ENCODE measurements at places on chromosomes 3 and 15. TPM values are rescaled to one million over a fixed set of nuclear protein-coding genes. Genes with fewer than 3 reads are reported as not detected.

DNA sequence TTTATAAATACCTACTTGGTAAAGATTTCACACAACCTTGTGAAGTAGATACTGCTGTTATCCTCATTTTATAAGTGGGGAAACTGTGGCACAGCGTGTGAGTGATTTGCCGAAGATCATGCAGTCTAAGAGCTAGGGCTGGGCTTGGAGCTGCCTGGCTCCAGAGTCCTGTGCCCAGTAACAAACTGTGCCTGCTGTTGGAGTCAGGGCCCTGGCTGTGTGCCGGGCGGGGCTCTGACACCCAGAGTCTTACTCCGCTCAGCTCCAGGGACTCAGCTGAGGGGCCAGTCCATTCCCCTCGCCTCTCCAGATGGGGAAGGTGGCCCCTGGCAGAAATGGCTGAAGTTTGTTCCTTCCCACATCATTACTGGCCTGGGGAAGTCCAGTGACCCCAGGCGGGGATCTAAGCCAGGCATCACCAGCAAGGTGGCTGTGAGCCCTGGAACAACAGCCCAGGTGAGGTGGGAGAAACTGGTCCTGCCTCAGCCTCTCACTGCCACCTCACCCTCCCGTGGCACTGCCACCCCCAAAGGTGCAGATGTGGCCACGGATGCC, 17.3 kb upstream of the PLXNA1 start:
- H3K4me1 ChIP-seq, result peaks cover 14% of the 10 kb centered on the region
- no peak for DNase-seq
- no peak overlapping the region for H3K4me3 ChIP-seq

Gene SCAANT1
- not detected for total RNA-seq

Gene ZIC1
- total RNA-seq, result not detected

Gene STAC
- total RNA-seq, result 1.7 TPM

Gene RSRC1
- total RNA-seq, result 44.3 TPM

GRCh38 chr3:65633018-65633638, 405.6 kb downstream of the MAGI1 start:
- H3K4me3 ChIP-seq, result no peak overlapping the region
- H3K27ac ChIP-seq, result no peak overlapping the region
- no peaks in the 10 kb centered on the region for H3K36me3 ChIP-seq
- no peaks in the 10 kb centered on the region for H3K4me1 ChIP-seq
- H3K27me3 ChIP-seq, result no peaks in the 10 kb centered on the region

DNA sequence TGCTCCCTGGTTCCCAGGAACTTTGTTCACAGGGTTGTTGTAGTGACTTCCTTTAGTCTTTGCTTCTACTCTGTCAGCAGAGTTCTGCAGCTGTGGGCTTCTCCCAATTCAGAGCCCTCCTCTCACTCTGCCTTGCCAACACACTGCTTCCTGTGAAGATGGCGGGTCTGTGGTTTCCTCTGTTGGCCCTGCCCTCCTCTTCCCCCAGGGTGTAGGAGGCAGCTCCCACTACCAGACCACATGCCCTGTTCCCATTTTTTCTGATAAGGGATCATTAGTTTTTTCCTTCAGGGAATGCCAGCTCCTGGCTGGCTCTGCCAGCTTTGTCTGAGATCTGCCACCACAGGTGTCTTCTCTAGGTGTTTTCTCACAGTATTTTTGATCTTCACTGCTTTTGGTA, 12.7 kb downstream of the SPSB4 start:
- H3K27me3 ChIP-seq, result no peaks in the 10 kb centered on the region
- H3K27ac ChIP-seq, result no peak overlapping the region
- H3K36me3 ChIP-seq, result no peaks in the 10 kb centered on the region
- DNase-seq, result peak; percentile 33

GRCh38 chr3:33717616-33717865, 513 bp downstream of the CLASP2 start:
- DNase-seq, result no peak
- peak overlapping the region; percentile 94 for H3K27ac ChIP-seq
- H3K4me1 ChIP-seq, result peaks cover 7% of the 10 kb centered on the region
- H3K4me3 ChIP-seq, result peak overlapping the region; percentile 86

DNA sequence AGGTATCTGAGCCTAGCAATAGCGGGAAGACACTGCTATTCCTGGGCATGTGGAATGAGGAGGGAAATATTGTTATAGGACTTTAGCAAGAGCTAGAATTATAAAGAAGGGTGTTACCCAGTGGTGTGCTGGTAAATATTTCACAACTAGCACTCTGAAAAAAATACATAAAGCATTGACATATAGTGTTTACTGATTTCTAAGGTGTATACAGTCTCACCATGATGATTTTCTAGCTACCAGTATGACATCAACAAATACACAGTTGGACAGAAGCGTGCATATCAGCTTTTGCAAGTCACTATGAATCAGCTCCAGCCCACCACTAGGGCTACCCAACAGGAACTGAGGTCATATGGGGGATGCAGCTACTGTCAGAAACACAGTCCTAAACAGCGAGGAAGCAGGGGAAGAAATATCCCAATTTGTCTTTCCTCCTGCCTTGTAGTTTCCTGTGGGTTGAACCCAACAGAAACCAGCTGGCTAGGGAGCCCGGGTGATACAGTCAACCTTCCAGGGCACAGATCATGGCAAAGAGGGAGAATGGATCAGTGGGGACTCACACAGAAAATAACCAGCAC, 39.6 kb downstream of the HGD start:
- H3K27ac ChIP-seq, result no peak overlapping the region
- no peaks in the 10 kb centered on the region for H3K36me3 ChIP-seq
- no peak overlapping the region for H3K4me3 ChIP-seq

- DNase-seq, result no peak
- no peaks in the 10 kb centered on the region for H3K27me3 ChIP-seq
- peaks cover 6% of the 10 kb centered on the region for H3K4me1 ChIP-seq
- H3K4me3 ChIP-seq, result no peak overlapping the region
These were observed 143.4 kb upstream of the RASGRP1 start for GRCh38 chr15:38707802-38708671.

DNA sequence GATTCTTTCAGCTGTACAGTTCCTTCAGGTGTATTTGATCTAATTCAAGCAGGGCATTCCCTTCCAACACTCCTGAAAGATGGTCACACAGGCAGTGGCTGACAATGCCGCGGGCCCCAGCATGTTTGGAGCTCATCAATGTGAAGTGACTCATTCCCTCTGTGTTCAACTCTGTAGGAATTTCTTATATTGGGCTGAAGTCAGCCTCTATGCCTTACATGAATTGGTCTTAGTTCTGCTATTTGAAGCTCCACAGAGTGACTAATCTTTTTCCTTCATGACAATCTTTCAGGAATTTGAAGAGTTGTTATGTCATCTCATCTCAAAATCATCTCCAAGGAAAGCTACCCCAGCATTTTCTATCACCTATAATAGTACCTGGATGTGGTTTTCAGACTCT, 142.5 kb upstream of the C2CD4B start:
- no peaks in the 10 kb centered on the region for H3K4me1 ChIP-seq
- no peak overlapping the region for H3K27ac ChIP-seq
- no peak overlapping the region for H3K4me3 ChIP-seq
- no peaks in the 10 kb centered on the region for H3K27me3 ChIP-seq

Gene GFM1
- total RNA-seq, result 40.0 TPM

- DNase-seq, result no peak
- no peak overlapping the region for H3K27ac ChIP-seq
- H3K4me1 ChIP-seq, result no peaks in the 10 kb centered on the region
- H3K4me3 ChIP-seq, result no peak overlapping the region
- peaks cover 19% of the 10 kb centered on the region for H3K27me3 ChIP-seq
These were observed 4.3 kb upstream of the LRRK1 start for GRCh38 chr15:100914876-100915275.

Gene IL5RA
- total RNA-seq, result 0.85 TPM

DNA sequence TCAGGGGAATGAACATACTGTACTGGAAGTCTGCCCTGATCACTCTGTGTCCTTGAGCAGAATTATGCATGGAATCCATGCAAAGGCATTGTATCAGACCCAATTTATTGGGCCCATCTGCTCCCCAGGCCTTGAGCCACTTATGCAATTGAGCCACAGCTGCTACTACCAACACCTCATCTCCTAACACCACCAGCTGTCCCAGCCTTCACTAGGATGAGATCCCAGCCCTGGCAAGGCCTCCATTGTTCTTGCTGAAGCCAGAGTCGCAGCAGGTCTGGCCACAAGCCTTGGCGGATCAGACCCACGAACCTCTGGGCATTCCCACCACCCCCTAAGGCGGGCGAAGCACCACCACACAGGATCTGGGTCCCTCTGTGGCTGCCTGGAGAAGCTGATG, 9.2 kb upstream of the NME9 start:
- no peaks in the 10 kb centered on the region for H3K4me1 ChIP-seq
- no peaks in the 10 kb centered on the region for H3K36me3 ChIP-seq
- no peak for DNase-seq
- H3K4me3 ChIP-seq, result no peak overlapping the region

DNA sequence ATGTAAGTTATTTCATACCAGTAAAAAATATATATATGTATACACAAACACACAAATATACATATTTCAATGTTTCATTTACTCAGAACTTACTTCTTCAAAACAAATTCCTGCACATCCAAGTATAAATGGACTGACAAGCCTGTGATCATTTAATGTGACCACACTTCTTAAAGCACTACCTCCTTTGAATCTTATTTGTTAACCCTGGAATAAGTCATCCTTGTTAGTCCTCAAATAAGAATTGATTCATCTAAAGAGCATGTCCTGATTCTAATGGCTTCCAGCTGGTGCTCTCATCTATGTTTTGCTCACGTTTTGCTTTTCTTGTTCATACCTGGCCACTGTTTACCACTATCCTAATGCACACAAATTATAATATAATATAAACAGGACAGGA, 103.9 kb upstream of the UBP1 start:
- DNase-seq, result no peak
- no peak overlapping the region for H3K27ac ChIP-seq
- peaks cover 2% of the 10 kb centered on the region for H3K36me3 ChIP-seq
- H3K4me1 ChIP-seq, result no peaks in the 10 kb centered on the region

- H3K27ac ChIP-seq, result no peak overlapping the region
- H3K4me1 ChIP-seq, result no peaks in the 10 kb centered on the region
- no peaks in the 10 kb centered on the region for H3K36me3 ChIP-seq
These were observed 15.3 kb upstream of the STRIT1 start for GRCh38 chr3:155308831-155309230.

Gene SNTN
- not detected for total RNA-seq

GRCh38 chr3:182738583-182739411, 54.5 kb upstream of the ATP11B start:
- H3K4me1 ChIP-seq, result no peaks in the 10 kb centered on the region
- peaks cover 2% of the 10 kb centered on the region for H3K27me3 ChIP-seq
- no peak for DNase-seq
- H3K27ac ChIP-seq, result no peak overlapping the region

Gene FOXB1
- total RNA-seq, result 0.05 TPM

GRCh38 chr15:92845126-92845508, 55.0 kb upstream of the CHD2 start:
- no peaks in the 10 kb centered on the region for H3K27me3 ChIP-seq
- H3K27ac ChIP-seq, result peak overlapping the region; percentile 79
- H3K4me1 ChIP-seq, result peaks cover 25% of the 10 kb centered on the region
- H3K4me3 ChIP-seq, result no peak overlapping the region

DNA sequence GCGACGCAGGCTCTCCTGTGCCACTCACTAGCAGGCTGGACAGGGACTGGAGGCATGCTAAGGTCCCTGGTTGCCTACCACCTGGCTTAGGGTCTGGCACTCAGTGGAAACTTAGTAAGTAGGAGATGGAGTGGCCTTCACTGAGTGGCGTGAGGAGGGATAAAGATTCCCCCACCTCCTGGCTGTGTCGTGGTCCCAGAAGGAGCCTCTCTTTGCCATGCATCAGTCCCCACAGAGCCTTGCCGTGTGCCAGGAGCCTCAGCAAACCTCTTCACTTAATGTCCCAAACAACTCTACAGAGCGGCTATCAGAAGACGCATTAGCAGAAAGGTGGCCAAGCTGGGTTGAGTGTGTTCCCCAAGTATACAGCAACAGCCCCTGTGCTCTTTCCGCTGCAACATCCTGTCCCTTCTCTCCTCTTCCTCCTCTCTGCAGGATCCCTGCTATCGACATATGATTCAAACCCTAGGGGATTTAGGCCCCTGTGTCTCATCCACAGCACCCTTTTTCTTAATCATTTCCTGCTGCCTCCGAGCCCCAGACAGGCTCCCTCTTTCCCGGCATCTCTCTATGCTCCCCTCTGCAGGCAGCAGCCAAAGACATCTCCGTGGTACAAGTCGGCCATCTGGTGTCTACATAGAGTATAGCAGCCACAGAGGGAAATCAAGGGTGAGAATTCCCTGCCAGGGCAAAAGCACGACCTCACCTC, 66.7 kb downstream of the SLC6A1 start:
- peak; percentile 24 for DNase-seq
- no peak overlapping the region for H3K27ac ChIP-seq
- H3K4me1 ChIP-seq, result no peaks in the 10 kb centered on the region
- no peak overlapping the region for H3K4me3 ChIP-seq

DNA sequence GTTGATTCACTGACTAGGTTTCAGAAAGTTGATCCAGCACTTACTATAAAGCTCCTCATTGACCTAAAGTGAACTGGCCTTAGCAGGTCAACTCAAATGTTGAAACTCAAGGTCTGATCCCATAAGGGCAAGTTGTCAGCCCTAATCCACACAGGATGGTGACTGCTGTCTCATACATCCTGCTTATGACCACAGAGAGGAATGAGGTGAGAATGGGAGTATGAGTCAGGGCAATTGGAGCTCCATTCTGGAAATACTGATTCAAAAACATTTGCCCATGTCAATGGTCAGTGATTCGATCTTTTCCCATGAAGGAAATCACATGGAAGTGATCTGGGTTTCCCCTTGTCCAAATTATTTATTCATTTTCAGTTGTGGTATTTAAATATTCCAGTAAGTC, 78.7 kb downstream of the ZNF385D start:
- no peaks in the 10 kb centered on the region for H3K36me3 ChIP-seq
- H3K4me3 ChIP-seq, result no peak overlapping the region
- no peak overlapping the region for H3K27ac ChIP-seq
- DNase-seq, result no peak
- no peaks in the 10 kb centered on the region for H3K27me3 ChIP-seq

- no peaks in the 10 kb centered on the region for H3K36me3 ChIP-seq
- no peak overlapping the region for H3K4me3 ChIP-seq
- peaks cover 6% of the 10 kb centered on the region for H3K27me3 ChIP-seq
- DNase-seq, result no peak
- H3K4me1 ChIP-seq, result peaks cover 5% of the 10 kb centered on the region
- no peak overlapping the region for H3K27ac ChIP-seq
These were observed 59.4 kb downstream of the TMEM44 start for GRCh38 chr3:194573680-194574437.

Gene ADAM10
- 143 TPM for total RNA-seq

GRCh38 chr3:167852216-167852615, 116.7 kb downstream of the SERPINI1 start:
- H3K27me3 ChIP-seq, result no peaks in the 10 kb centered on the region
- H3K36me3 ChIP-seq, result no peaks in the 10 kb centered on the region
- no peak for DNase-seq
- no peak overlapping the region for H3K27ac ChIP-seq
- no peaks in the 10 kb centered on the region for H3K4me1 ChIP-seq
- no peak overlapping the region for H3K4me3 ChIP-seq

- DNase-seq, result no peak
- H3K4me3 ChIP-seq, result no peak overlapping the region
These were observed 113.9 kb downstream of the TLE3 start for GRCh38 chr15:69983696-69984265.

Gene MYO5C
- total RNA-seq, result 3.2 TPM

Gene TNFSF10
- 36.9 TPM for total RNA-seq

Measured in thymus (tissue), 14 donors.